ENCODE measurements at places on chromosomes 5 and 9.

DNA sequence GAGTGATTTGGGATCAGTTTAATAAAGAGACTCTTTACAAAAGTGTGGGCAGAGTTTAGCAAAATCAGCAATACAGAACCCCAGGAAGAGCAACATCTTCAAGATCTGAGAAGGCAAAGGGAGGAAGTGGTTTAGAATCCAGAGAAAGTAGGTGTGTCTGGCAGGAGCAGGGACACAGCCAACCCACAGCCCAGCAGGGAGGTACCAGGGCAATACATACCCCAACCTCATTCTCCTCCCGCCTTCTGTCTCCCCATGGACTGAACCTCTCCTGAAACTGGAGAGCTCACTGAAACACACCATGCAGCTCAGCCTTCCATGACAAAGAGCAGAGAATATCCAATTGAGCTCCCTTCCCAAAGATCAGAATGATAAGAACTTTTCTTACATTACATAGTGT lies 283.4 kb downstream of the PRELID2 start:
- DNase-seq = no peak

DNA sequence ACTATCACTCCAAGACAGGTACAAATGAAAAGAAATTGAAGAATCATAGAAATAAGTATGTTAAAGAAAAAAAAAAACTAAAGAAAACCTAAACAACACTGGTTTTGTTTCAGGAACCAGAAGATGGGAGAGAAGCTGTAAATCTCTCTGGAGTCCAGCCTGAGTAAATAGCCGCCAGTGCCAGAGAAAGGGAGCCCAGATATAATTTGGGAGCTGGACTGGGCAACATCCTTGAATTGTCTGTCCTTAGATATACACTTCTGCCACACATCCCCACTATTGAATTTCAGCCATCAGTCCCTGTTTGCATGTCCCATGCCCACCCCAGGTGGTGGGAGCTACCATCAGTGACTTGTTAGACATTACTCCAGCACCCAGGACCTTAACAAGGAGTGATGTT lies 979.6 kb downstream of the DTWD2 start:
- DNase-seq = no peak

DNA sequence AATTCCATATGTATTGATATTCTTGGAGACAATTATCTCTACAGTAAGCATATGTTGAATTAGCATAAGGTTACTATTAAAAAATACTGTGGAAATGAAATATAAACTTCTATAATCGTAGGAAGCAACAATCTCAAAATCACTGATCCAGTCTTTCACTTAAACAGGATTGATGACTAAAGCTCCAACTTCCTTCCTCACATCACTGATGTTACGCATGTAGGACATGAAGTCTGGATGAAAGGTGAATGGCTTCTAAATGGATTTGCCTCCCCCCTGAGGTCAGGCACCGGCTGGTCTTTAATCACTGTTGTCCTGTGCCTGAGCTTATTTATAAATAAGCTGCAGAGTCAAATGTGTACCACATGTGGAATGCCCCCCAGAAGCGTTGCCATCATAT lies 157.1 kb upstream of the NFIB start:
- DNase-seq = no peak

DNA sequence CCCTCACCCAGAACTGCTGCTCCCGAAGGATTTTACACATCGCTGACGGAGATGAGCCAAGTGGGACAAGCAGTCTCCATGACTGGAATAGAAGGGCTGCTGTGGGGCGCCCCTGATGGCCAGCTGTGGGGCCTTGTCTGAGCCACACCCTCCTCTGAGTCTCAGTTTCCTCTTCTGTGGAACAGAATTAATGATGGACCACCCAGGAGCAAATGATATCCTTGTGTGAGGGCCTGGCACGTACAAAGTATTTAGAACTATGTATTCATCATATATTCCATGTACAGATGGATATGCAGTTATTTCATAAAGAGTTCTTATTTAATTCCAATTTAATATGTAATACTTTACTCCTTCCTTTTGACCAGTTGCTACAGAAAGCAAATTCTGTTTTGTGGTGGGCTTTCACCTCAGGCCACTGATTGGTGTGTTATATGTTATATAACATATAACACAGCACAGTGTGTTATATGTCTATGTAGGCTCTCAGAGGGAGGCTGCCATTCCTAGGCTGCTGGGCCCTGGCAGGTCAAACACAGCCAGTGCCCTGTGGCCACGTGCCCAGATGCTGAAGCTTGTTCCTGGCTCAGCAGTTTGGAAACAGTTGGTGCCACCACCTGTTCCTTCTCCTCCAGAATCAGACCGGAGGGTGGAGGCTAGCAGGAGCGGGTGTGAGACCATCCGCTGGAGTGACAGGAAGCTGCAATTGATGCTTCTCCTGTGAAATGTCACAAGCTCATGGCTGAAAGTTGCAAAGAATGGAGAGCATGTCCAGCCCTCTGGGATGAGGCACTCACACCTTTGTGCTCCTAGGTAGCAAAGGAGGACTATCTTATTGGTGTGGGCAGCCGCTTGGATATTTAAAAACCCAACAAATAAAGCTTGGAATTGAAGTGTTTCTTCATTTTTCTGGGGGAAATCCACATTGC lies 4.4 kb upstream of the FGD3 start:
- no peak for DNase-seq

DNA sequence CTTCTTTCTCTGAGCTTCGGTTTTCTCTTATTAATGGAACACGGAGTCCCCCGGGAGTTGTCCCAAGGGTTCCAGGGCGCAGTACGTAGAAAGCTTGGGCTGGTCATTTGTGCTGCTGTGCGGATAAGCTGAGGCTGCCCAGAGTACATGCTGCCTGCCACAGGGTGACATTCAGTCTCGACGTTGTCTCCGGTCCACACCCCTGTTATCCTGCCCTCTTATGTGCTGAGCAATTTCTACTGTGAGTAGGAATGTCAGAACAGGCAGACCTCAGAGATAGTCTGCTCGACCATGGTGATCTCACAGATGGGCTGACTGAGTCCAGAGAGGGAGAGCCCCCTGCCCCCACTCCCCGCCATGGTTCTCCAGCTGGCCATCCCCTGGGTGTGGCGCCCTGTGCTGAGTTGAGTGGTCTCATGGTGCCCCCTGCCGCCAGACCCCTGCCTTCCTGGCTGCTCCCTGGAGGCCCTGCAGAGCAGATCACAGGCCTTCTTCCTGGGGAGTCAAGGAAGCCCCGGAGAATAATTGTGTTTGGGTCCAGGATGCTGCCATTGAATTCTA lies 124.0 kb downstream of the RGS3 start:
- peak; percentile 81 for DNase-seq

- DNase-seq = no peak
Observed at GRCh38 chr9:93505541-93506132, 52.3 kb upstream of the FAM120AOS start.

- DNase-seq = no peak
Observed at GRCh38 chr5:111326551-111326950, 102.4 kb downstream of the CAMK4 start.

DNA sequence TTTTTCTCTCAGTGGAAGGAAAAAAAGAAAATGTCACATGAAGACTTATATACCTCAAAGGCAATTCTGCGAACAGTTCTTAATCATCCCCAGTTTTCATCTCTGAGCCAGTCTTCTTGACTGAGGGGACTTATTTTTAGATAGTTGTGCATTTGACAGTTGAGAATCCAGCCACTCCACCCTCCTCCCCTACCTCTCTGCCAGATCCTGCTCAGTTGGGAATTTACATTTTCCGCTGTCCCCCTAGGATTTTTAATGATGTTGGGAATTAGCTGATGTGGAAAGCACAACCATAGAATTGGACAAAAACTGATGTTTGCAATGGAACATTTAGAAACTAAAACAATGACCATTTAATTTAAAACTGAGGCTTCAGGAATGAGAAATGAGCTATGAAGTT lies 194.3 kb upstream of the PIK3R1 start:
- no peak for DNase-seq

DNA sequence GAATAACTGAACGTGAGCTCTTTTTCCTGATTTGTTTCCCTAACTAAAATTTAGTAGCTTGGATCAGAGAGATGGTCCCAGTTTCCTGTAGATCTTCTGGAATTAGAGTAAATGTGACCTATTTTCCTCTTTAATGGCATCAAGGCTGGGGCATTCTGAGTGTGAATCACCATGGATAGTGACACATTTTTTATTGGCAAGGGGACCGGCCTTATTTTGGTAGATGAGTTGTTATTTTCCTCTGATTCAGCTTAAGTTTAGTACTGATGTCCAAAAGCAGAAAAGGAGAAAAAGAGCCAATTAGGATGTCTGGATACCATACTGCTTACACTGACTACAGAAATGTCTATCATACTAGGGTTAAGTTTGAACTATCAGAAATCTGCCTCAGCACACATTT lies 68.1 kb downstream of the RNF38 start:
- no peak for DNase-seq

GRCh38 chr9:109455391-109455790 lies 42.7 kb downstream of the PTPN3 start:
- no peak for DNase-seq

DNA sequence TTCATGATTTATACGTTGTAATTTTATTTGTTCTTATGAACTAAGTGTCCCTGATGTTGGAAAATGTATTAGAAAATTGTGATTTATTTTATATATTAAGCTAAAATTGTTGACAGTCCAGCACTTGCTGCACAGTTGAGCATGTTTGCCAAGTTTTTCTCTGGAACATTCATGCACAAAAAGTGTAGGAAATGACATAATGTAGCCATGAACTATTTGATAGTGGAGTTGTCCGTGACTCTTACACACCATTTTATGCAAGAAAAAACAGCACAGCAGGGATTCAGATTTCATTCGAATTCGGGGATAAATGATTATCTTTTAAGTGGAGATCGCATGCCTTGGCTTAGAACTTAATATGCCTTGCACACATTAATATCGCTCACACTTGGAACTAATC lies 708.6 kb upstream of the WWC1 start:
- DNase-seq = no peak

DNA sequence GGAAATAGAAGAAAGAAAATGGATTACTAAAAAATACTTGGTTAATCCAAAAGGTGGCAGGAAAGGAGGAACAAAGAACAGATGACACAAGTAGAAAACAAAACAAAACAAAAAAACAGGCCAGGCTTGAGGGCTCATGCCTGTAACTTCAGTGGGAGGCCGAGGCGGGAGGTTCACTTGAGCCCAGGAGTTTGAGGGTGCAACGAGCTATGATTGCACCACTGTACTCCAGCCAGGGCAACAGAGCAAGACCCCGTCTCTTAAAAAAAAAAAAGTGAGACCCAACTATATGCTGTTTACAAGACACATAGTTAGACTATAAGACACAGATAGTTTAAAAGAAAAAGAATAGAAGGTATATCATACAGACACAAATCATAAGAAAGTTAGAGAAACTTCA lies 59.5 kb downstream of the AK8 start:
- no peak for DNase-seq

- DNase-seq = no peak
Observed at GRCh38 chr5:153373130-153373498, 117.4 kb upstream of the GRIA1 start.

- no peak for DNase-seq
Observed at GRCh38 chr5:19928562-19929421, 59.2 kb downstream of the CDH18 start.

- DNase-seq = peak; percentile 67
Observed at GRCh38 chr9:136882109-136882946, 4.0 kb upstream of the TRAF2 start.

GRCh38 chr5:40288800-40289485 lies 390.8 kb upstream of the PTGER4 start:
- DNase-seq = no peak

DNA sequence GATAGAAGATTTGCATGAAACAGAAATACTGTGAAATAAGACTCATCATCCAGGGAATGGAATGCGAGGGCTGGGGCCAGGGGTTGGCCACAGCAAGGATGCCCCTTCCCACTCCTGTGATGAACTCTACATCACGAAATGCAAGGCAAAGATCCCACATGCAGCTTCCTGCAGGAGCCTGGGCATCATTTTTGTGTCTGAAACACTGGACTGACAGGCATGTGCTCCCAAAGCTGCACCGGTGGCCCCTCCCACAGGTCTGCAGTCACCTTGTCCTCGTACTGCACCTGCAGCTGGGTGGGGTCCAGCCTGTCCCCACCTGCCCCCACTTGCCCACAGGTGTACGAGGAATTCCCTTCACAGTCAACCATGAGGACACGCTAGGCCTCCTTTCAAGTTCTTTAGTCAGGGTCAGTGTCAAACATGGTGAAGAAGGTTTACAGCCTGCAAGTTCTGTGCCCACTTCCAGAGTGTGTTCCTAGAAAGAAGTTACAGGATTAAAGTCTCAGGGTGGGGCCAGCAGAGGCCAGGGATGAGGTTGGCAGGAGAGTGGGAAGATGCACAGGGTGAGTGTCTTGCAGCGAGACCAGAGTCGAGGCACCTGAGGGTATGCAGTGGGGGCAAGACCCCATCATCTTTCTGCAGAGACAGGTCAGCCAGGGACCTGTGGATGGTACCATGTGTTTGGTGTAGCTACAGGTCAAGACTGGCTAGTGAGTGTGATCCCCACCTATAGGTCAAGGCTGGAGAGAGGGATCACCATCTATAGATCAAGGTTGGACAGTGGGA lies 155.0 kb upstream of the IRX2 start:
- no peak for DNase-seq

DNA sequence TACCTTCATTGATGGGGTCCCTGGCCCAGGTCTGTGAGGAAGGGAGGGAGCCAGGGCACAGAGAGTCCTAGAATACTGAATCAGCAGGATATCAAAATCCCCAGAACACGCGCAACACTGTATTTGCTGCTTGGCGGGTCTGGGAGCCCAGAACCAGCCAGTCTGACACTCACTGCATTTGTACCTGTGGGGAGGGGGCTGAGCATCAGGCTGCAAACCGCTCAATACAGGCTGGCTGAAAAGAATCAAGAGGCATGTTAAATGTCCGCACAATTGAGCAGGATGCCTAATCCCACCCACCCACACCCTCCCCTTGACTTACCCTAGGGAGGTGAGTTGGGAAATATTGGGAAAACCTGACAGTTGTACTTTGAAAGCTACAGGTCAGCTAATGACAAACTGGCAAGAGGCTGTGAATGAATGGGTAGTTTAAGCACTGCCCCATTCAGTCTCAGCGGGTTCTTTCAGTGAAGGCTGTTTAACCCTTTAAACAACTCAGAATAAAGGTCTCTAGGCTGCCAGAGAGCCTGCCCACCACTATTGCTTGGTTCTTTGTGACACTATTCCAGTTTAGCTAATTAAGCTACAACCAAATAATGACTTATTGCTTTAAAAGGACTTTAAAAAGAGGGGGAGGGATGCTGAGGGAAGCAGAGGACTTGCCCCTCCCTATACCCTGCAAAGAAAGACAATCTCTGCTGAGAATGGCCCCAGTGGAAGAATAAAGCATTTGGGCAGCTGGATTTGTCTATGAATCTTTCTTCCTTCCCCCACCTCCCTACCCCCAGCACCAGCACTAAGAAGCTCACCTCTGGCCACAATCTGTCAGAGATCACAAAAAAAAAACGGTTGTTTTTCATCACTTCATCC lies 5.0 kb downstream of the SPRY4 start:
- no peak for DNase-seq

DNA sequence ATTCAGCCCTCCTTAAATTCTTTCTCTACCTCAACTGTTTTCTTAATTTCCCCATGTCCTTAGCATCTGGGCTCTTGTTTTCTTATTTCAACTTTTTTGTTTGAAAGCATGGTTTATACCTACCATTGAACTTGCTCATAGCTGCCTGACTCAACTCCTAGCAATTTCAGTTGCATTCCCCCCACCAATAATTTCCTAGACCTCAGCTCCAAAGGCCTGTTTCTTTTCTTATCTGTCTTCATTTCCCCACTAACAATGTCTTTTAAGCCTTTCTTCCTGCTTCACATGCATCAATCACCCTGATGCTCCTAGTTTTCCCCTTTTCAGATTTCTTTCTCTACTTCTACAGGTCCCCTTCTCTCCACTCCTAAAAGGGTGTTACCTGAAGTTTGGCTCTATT lies 129.7 kb upstream of the PDE4D start:
- no peak for DNase-seq

Measured in heart right ventricle (tissue), 16 donors.